ENCODE measurements at places on chromosomes 7 and 10.
A peak's percentile ranks its signal among the peaks of the same experiment; 100 is the strongest.

GRCh38 chr10:128993911-128994538 is 473.0 kb upstream of the MGMT start:
- no peak for DNase-seq

DNA sequence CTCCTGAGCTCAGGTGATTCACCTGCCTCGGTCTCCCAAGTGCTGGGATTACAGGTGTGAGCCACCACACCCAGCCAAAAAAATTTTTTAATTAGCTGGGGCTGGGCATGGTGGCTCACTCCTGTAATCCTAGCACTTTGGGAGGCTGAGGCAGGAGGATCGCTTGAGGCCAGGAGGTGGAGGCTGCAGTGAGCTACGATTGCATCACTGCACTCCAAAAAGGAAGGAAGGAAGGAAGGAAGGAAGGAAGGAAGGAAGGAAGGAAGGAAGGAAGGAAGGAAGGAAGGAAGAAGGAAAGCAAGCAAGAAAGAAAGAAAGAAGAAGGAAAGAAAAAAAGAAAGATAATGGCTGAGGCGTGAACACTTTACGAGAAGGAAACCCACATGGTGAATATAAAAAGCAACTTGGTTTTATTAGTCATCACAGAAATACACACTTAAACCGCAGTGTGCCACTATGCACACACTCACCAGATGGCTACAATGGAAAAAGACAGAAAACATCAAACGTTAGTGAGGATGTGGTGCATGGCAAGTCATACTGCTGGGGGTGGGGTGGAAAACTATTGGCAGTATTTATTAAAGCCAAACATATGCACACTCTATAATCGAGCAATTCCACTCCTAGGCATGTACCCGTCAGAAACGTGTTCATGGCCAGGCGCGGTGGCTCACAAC is 4.4 kb upstream of the CCL26 start:
- DNase-seq = peak; percentile 92

DNA sequence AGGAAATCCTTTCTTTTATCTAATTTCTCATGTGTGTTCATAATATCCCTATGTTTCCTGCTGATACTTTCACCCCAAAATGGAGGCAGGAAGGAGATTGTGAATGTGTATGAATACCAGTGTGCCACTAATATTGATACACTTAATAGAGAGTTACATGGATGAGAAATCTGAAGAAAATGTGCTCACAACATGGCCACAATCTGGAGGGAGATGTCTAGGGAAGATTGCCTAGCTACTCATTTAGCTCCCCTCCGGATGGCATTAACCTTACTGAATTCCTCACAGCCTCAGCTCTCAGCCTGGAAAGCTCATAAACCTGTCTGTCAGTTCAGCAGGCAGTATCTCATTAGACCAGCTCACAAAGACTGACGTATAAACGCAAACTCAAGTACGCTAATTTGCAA is 23.4 kb upstream of the DMTF1 start:
- DNase-seq = no peak

DNA sequence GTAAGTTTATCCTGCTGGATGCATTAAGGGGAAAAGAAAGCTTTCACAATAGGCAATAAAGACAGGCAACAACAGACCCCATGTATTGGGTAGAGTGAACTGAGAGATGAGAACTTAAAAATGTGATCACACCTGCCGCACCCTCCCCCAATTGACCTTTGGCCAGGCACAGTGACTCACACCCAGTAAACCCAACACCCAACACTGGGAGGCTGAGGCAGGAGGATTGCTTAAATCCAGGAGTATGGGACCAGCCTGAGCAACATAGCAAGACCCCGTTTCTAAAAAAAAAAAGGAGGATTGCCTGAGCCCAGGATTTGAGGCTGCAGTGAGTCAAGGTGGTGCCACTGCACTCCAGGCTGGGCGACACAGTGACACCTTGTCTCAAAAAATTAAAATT is 86.9 kb downstream of the MPP7 start:
- no peak for DNase-seq
